ENCODE measurements at places on chromosomes 5 and 9. TPM values are rescaled to one million over a fixed set of nuclear protein-coding genes. Genes with fewer than 3 reads are reported as not detected.

TAS2R1 gene
- not detected for total RNA-seq

SLCO6A1 gene
- not detected for total RNA-seq

TXNDC15 gene
- total RNA-seq = 49.9 TPM

DOCK2 gene
- total RNA-seq = not detected

PFN3 gene
- not detected for total RNA-seq

Data from HepG2 (cell line).